NCI-H187 treated with DMSO at 0.1 percent for 48 hours (cell line): ENCODE measurements at places on chromosomes 1 and 21.

GRCh38 chr1:206651958-206652890, 16.9 kb downstream of the DYRK3 start:
- DNase-seq, result no peak

DNA sequence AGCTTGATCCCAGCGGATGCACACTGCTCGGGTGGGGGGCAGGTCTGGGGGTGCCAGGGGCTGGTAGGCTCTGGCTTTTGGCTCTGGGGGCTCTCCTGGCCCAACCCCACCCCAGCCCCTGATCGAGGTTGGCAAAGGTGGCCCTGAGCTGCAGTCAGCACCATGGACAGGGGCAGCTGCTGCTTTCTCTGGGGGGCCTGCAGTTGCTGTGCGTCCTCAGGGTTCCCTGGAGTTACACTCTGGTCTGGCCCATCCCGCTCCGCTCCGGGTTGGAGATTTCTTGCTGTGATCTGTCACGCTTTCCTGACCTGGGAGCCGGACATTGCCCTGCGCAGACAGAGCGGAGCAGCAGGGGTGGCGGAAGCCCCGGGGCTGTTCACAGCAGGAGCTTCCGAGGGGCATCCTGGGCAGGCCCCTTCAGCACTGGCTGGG, 8.0 kb upstream of the PLCH2 start:
- DNase-seq, result no peak

DNA sequence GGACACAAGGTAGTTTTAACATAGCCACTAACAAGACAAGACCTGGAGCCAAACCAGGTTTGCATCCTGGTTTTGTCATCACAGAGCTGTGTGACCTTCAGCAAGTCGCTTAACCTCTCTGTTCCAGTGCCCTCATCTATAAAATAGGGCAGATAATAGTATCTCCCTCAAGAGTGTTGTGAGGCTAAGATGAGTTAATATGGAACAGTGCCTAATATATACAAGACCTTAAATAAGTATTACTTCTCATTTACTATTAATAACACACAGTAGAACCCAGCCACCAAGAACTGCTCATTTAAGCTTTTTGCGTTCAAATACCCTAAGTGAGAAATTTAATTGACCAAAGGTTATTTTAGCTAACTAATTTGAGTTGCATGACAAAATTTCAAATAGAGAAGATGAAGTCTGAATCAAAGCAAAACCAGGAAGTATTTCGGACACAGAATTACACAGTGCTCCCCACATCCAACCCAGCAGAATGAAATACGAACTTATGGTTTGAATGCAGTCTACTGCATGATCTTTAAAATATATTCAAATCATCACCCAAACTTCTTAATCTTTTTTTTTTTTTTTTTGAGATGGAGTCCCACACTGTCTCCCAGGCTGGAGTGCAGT, 123.9 kb upstream of the KRTAP19-8 start:
- DNase-seq, result no peak

- DNase-seq, result no peak
Observed at GRCh38 chr1:224170343-224170742, 12.7 kb upstream of the DEGS1 start.

DNA sequence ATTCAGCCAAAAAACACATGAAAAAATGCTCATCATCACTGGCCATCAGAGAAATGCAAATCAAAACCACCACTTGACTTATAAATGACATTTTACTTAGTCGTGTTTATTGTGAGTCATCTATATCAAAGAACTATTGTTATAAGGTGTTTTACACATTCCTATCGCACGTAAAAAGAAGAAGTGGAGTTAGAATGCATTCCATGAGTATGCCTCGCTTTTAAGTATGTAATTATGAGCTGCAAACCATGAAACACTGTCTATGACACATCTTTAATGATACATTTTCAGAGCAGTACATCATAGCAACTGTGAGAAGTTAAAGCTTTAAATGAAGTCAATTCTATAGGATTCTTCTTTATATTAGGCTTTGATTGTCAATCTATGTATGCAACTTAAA, 614.3 kb upstream of the ADAMTS5 start:
- no peak for DNase-seq

- no peak for DNase-seq
Observed at GRCh38 chr1:3138623-3139151, 69.7 kb downstream of the PRDM16 start.

DNA sequence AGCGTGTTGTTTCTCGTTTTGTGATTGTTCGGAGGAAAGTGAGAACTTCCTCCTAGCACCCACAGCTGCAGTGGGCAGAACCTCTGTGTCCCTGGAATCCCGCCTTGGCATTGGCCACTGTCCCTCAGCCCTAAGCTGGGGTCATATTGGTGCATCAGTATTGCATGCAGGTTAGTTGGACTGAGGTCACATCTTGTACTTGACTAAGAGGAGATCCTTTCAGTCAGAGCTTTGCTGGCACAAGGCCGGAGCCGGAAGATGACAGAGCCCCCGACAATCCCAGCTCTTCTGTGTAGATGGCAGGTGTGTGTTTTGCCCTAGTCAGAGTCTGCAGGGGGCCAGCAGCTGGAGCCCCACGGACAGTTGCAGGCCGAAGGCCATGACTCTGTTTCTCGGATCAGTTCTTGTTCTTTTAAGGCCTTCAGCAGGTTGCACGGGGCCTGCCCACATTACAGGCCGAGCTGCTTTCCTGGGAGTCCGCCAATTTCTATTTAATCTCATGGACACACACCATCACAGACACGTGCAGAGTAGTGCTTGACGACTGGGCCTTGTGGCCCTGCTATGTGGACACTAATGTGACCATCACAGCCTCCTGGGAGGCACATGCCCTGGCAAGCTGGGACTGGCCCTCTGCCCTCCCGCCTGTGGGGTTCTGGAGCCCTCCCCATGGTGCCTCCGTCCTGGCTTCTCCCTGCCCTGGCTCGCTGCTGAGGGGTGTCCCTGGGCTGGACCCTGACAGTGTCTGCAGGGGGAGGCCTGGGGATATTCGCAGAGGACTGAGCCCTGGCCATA, 14.9 kb downstream of the SNAP47 start:
- DNase-seq, result no peak

DNA sequence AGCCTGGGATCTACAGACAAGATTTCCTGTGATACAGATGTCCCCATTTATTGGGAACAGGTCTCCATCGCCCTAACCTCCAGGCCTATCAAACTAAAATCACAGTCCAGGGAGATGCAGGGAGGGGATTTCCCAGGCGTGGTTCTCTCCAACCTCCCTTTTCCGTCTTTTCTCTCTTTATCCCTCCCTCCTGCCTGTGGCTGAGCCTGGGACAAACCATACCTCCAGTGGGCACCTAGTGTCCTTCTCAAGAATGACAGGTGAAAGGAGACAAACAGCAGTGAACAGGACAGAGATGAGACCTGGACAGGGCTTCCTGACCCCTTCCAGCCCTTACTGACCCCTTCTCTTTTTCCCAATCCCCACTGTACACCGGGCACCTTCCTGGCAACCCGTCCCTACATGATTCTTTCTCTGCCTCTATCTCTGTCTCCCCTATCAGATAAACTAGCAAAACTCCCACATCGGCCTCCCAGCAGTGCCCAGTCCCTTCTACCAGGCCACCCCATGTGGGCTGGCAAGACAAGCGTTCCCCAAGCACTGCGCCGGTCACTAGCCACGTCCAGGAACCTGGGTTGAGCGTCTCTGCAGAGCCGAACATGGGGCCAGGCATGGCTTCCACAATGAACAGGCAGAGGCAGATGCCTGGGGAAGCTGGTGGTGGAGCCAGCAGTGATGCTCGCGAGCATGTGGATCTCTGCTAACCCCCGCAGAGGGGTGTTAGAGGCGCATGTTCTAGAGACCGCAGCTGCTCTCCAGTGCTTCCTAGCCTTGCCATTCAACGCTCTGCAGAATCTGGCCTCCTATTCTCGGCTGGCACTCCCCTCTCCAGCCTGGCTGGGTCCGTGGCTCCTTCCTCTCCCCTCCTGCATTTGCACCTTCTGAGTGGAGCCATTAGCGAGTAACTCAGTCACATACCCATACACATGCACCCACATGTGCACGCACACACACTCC, 54.7 kb downstream of the ELK4 start:
- DNase-seq, result no peak

- no peak for DNase-seq
Observed at GRCh38 chr1:3827813-3828307, 29.2 kb downstream of the CEP104 start.

- no peak for DNase-seq
Observed at GRCh38 chr1:111422546-111423391, 4.8 kb downstream of the OVGP1 start.

DNA sequence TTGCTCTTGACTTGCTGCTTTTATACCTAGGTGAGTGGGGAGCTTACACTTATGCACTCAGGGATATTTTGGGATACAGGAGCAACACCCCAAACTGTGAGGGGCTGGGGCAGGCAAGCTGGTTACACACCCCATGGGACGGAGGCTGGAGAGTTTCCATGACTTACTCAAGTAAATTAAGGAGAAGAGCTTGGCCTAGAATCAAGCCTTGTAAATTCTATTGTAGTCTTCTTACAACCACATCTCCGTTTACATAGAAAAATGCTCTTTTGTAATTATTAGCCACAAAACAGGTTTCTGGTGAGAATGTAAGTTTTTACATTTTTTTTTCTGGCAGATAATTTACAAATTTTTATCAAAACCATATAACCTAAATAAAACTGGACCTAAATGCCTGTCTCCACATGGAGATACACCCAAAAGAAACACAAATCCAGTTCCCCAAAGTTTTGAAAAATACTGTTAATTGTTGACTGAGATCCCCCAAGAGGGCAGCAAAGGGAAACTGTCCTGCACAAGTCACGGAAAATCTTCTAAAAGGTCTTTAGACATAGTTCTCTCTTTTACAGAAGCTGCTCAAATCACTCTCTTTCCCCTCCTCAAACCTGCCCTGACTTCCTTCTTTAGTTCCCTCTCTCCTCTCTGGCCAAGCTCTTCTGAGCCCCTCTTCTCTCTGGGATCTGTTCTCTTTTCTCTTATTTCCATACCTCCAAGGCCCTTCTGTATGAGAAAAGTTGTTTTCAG, 134.0 kb downstream of the HIVEP3 start:
- no peak for DNase-seq

- DNase-seq, result no peak
Observed at GRCh38 chr1:94351481-94351880, 66.7 kb upstream of the ABCD3 start.

GRCh38 chr21:41217671-41218385, 49.9 kb downstream of the BACE2 start:
- no peak for DNase-seq

DNA sequence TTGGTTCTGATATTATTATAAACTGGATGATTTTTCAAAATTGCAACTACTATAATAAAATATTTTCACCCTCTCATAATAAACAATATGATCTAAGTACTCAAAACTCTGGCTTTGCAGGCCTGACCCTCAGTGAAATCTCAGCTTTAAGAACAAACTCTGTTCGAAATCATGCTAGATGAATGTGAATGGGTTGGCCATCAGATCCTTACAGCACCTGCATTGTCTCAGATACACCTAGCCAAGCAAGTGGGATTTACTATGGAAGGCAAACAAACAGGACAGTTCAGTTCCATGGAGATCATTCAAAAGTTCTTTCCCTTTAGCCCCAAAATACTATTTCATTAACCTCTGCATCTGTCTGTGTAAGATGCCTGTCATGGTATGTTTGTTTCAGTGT, 44.8 kb downstream of the STYXL2 start:
- no peak for DNase-seq

- no peak for DNase-seq
Observed at GRCh38 chr1:23910553-23911246, 2.5 kb downstream of the CNR2 start.

DNA sequence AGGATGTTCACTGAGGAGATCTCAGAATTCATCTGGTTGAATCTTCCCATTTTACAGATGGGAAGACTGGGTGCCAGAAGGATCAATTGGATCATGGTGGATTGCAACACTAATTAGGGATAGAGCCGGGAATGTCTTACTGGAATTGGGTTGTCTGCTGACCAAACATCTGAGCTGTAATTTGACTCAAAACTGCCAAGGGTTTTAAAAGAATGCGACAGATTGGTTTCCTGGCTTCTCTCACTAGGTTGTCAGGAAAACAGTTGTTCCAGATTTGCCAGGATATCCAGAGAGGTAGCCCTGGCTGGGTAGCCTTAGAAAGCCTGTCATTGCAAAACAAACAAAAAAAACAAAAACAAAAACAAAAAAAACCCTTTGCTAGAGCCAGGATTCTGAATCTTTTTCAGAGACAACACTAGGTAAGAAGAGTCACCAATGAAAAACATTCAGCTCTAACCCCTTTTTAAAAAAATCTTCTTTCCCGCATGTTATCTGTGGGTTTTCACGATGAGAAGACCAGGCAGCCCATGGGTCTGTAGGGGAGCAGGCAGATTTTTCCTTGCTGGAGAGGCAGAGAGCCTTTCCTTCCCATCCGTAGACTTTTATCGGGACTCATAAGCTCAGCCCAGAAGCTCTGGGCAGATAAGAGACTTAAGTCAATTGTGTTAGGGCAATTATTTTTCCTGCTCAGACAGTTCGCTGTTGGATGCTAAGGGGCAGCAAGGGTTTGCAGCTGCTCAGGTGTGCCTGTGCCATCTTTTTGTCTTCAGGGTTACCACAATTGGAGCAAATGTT, 418.9 kb downstream of the PRDM2 start:
- DNase-seq, result no peak

DNA sequence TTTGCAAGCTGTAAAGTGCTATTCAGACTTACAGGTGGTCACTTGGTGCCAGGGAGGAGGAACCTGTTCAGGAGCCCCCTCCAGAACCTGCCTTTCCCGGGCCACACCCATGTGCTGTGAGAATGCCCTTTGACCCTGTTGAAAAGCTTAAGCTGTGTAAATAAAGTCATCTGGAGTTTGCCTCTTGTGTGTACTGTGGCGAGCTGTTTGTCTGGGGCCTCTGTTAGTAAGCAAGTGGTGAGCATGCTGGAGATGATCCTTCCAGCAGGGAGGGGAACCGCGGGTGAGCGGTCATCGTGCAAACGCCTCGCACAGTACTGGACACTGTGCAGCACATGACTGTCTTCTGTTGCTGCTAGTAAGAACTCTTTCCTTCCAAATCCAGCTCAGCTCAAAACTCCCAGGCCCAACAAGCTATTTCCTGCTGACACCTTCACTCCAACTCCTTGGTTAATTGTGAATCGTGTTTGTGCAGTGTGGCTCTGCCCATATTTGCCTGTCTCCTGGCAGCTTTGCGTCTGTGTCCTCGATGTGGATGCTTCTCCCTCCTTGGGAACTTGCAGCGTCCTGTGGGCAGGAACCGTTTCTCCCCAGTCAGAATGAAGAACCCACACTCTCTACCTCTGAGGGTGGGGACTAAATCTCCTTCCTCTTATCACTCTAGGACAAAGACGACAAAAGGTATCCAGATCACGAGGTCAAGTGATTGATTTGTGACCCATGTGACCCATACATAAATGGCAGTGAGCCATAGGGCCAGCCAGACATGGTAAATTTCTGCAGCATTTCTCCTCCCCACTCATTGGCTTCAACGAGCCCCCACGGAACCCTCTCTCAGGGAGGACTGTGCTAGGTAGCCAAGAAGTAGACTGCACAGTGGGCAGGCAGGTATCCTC, 13.9 kb upstream of the BTG2 start:
- no peak for DNase-seq
